ENCODE measurements at places on chromosomes 2 and 18.

DNA sequence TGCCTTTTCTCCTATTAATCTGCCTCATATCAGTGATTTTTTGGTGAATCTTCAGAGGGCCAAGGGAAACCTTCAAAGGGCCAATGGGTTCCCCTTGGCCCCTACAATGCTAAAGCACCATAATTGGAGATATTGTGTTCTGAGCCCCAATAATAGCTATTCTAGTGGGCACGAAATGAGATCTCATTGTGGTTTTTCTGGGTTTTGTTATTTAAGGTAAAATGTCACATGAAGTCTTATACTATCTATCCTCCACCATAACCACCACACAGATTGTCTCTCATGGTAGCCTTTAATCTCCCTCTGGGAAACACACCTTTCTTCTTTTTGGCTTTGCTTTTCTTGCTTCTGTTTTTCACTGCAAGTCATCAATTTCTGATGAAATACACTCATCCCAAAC is 152.8 kb downstream of the B3GNT2 start:
- no peak for DNase-seq

GRCh38 chr18:74892066-74892627 is 294.5 kb downstream of the ZNF407 start:
- DNase-seq = no peak

DNA sequence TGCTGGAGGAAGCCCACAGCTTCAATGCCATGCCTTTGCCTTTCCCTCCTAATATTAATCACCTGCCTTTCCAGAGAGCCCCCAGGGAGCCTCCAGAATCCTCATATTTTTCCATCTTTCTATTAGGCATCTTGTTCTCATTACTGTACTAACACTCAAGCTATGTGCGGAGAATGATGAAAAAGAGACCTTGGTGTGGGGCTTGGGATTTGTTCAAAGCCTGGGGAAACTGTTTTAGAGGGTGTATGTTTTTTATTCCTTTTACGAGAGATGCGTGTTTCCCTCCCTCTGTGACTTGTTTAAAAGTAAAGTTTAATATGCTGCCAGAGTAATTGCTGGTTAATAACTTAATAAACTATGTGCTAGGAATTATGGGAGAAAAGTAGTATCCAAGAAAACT is 102.4 kb upstream of the ZFP36L2 start:
- no peak for DNase-seq

GRCh38 chr2:157845081-157845480 is 31.0 kb downstream of the ACVR1 start:
- no peak for DNase-seq

DNA sequence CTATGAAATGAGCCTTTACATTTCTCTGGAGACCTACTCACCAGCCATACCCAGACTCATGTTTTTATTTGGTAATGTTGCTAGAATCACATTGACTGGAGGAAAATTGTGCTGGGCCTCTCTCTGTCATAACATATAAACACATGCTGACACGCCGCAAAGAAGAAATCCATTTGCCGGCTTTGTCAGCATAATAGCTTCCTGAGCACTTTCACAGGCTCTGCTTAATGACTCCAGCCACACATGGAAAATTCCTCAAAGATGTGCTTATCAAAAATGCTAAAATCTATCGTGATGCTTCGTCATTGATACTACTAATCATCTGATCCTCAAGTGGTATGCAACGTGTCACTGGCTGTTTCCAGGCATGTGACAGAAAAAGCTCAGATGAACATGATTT is 63.1 kb downstream of the RND3 start:
- peak; percentile 59 for DNase-seq

DNA sequence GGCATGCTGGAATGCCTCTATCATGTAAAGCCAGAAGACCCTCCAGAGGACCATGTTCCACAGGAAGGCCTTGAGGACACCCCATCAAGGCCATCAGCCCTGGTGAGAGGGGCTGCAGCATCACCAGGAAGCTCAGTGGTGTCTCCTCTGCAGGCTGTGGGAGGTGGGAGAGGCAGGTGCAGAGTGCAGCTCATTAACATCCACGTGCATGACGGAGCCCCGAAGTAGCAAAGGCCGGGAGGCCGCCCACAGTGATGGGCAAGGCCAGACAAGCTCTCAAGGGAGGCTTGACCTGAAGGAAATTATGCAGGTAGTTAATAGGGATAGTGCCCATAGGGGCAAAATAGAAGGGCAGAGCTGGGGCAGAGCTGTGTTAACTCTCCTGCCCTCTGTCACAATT is 30.3 kb upstream of the SMCHD1 start:
- DNase-seq = no peak

- DNase-seq = no peak
Measured at GRCh38 chr18:24735624-24736231, 275.3 kb downstream of the HRH4 start.

DNA sequence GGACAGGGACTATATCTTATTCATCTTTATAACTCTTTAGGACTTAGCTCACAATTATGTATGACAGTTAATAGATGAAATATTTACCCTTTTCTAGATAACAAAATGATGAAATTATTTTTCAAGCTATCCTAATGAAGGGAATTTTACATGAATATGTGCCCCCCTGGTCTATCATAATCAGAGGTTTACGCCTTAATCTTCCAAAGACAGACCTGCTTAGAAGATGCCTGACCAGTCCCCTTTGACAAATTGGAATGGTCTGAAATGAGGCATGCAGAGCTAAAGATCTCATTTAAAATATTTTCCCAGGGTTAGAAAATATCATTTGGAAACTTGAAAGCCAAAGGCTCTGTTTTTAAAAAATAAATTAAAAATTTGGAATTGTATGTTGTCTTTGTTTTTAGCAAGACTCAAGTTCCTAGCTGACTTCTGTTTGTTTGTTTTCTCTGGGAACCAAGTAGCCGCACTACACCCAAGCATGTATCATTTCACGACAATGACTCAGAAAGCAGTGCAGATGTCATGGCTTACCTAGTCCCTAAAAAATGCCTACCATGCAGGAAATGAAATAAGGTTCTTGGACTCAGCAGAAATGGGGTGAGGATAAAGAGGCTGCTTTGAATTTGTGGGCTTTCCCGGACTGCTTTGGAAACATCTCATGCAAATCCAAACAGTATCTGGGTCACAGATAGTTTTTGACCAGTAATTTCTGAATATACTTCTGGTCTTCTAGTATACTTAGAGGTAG is 162.1 kb downstream of the ZEB2 start:
- no peak for DNase-seq

- no peak for DNase-seq
Measured at GRCh38 chr18:36735130-36735529, 93.7 kb downstream of the TPGS2 start.

GRCh38 chr2:168314236-168314635 is 66.8 kb upstream of the STK39 start:
- no peak for DNase-seq

- DNase-seq = no peak
Measured at GRCh38 chr2:174711206-174711605, 53.1 kb downstream of the CHRNA1 start.

- DNase-seq = no peak
Measured at GRCh38 chr2:113058998-113059960, at the start of gene IL36RN. TSS of gene IL36RN (plus strand) at chr2:113059198. CDS start at chr2:113059439, 241 bp downstream.

DNA sequence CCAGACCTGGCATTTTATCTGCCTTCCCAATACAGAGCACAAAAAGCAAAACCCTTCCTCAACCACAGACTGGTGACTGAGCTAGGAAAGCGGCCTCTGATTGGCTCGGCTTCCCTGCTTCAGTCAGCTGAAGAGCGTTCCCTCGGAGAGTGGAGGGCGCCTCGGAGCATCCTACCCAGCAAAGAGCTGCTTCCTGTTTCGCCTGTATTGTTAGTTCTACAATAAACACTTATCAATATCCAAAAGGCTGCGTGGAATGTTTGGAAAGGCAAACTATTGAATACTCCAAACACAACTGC is 125.0 kb downstream of the CACNB4 start:
- DNase-seq = peak; percentile 63

DNA sequence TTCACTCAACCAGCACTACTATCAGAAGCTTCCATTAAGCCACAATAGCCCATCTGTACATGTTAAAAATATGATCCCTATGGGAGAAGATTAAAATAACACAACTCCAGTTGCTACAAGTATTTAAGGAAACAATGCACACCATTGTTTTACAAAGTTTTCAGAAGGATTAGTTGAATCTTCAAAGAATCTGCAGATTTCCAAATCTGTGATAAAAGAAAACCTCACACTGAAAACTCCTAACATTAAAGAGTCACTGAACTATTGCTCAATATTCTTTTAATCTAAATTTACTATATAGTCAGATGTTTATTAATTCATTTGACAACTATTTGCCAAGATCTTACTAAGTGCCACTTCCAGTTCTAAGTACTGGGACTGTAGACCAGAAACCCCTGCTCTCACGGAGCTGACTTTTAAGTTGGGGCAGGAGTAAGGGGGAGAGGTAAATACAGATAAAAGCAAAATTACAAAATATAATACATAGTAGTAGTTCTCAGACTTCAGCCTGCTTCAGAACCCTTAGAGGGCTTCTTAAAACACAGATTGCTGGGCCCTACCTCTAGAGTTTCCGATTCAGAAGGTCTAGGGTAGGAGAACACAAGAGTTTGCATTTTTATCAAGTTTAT is 94.4 kb downstream of the STK39 start:
- DNase-seq = no peak

- DNase-seq = peak; percentile 39
Measured at GRCh38 chr2:60064687-60065389, 488.6 kb downstream of the BCL11A start.

- no peak for DNase-seq
Measured at GRCh38 chr2:59798687-59799232, 754.7 kb downstream of the BCL11A start.

DNA sequence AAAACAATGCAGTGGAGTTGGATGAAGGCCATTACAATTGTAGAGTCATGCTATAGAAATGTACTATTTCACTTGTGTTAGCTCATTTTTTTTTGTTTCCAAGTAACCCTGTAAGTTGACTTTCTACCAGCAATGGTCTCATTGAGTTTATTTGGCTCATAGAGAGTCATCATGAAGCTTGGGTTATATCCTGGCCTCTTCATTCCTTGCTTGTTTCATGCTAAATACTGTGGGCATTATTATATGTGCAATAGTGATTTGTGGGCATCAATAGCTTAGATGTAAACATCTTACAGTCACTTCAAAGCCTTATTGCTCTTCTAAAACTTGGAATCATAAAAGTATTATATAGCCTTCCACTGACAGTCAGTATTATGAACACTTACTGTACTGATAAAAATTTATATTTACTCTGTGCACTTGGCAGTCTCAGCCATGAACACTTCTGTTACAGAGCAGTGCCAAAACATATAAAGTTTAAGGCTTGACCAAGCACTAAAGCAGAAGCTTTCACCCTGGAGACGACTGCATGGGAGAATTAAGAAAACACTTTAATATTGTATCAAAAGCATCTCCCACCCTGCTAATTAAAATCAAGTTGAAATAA is 751.2 kb downstream of the SATB2 start:
- DNase-seq = no peak

DNA sequence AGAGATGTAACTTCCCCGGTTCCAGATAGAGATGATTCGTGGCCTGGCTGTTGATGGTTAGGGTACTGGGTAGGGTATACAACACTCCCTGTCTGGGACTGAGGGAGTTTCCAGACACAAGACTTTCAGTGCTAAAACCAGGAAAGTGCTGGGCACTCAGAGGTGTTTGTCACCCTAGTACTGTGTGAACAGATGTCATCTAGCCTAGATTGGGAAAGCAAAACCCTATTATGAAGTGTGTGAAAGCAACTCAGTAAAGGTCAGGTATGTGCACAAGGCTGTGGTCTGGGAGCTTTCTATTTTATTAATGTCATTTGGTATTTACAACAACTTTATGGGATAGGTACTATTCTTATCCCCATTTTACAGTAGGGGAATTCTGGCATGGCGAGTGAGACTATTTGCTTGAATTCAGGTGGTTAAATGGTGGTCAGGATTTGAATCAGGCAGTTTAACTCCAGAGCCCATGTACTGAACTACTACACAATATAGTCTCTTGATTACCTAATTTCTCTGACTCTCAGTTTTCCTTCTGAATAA is 2.6 kb downstream of the BZW1 start:
- DNase-seq = no peak

DNA sequence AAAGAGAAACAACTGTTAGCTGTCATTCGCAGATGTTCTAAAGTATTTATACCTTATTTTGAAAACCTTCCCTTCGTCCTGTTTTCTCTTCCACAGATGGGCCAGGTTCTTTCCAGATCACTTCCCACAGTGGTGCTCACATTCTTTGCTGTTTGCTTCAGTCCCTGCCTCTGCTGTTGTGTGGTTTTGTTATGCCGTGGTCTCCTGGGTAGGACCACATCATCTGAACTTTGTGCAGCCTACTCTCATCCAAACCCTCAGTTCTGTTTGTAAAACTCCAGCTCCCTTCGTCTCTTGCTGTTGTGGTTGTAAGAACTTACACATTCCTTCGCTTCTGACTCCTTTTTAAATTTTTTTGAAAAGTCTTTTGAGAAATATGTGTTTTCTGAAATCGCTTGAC is 38.1 kb downstream of the ZNF236 start:
- DNase-seq = no peak

GRCh38 chr2:208228476-208228875 is 26.4 kb downstream of the IDH1 start:
- DNase-seq = no peak
